ENCODE measurements at places on chromosomes 6 and 20.

DNA sequence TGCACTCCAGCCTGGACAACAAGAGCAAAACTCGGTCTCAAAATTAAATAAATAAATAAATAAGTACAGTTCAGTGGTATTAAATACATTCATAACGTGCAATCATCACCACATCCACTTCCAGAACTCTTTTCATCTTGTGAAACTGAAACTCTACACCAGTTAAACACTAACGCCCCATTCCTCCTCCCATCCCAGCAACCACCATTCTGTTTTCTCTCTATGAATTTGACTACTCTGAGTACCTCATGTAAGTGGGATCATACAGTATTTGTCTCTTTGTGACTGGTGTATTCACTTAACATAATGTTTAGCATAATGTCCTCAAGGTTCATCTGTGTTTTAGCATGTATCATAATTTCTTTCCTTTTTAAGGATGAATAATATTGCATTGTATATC, 29.1 kb upstream of the SCML4 start:
- no peak for DNase-seq

DNA sequence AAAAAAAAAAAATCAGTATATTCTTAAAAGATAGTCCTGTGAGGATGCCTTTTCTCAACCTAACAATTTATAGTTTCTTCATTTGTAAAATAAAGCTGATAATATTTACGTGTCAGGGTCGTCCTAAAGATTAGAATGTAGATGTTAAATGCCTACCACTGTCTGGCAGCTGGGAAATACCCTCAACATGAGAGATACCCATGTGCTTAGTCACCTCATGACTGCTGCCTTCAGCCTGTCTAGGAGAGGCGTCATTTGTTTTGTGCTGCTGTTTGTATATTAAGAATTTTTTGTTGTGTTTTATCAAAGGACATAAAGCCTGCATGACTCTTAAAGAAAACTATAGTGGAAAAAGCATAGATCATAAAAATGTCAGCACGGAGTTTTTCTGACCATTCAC, 9.5 kb downstream of the FAM120B start:
- peak; percentile 23 for DNase-seq

DNA sequence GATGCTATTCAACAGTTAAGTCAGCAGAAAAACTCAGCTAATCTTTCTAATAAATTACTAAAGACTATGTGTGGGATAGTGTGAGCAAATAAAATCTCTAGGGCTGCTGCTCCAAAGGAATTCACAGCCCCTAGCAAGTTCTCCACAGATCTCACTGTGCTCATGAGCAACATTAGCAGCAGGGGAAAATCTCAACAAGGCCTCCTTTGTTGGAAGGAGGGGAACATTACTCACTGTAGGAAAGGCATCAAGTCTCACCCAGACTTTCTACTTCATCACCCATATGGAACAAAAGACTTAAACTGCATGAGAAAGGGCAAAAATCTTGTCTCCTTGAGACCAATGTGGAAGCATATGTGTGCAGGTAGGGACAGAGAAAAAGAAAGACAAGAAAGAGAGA, 726.4 kb upstream of the SLC35B3 start:
- DNase-seq = no peak

DNA sequence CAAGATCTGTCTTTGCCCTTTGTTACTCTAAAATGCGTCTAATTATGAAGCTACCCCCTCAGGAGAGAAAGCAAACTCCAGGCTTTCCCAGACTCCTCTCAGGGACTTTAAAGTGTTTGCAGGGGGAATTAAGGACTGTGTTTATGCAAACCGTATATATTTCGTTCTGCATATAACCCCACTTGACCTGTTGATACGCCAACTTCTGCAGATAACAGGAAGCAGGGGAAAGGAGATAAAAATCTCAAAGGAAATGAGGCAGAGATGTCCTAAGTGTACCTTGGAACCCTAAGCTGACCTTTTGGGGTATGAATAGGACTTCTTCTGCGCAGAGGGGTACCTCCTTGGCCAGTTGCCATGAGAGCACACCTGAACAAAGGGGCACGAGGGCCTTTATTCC, 8.1 kb downstream of the SYCP2L start:
- DNase-seq = no peak

DNA sequence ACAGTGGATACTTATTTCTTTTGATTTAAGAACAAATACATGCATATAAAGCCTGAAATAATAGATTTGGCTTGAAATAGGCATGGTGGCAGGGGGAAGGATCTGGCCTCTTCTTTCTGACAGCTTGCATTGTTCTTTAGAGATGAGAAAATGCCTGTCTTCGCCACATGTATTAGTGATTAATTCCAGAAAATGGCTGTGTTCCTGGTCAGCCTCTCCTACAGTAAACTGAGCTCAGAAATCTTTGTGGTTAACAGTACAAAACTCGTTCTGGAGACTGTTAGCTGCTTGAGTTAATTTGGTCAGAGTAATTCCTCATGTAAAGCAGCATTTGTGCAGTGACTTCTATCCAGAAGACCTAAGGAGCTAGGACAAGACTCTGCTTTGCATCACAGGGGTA, 151.5 kb downstream of the EYA4 start:
- peak; percentile 72 for DNase-seq

DNA sequence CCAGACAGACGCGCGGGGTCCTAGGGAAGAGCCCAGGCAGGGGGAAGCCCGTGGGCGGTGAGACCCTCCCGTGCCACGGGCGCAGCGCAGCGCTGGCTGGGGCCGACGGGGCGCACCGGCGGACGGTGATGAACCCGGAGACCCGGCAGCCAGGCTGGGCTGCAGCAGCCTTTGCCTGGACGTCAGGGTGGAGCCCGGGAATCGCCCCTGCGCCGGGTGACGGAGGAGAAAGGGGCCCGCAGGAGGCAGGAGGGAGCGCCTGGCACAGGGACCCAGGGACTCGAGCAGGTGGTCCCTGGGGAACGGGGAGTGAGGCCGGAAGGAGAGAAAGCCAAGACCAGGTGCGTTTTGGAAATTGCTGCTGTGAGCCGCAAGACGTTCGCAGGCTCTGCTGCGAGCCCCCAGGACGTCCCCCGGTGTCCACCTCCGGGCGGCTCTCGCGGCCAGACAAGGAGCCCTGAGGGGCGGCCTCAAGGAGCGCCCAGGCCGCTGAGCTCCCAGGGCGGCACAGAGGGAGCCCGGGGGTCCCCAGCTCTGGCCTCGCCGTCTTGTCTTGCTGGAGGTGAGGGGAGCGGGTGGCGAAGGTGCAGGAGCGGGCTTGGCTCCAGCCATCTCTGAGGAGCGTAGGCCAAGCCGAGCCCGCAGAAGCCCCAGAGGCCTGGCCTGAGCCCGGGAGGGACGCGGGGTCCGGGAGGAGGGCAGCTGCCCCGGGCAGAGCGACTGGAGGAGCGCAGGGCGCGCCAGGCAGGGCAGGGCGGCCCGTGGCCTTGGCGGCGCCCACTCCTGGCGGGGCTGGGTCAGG, 191.2 kb upstream of the PDE10A start:
- no peak for DNase-seq

DNA sequence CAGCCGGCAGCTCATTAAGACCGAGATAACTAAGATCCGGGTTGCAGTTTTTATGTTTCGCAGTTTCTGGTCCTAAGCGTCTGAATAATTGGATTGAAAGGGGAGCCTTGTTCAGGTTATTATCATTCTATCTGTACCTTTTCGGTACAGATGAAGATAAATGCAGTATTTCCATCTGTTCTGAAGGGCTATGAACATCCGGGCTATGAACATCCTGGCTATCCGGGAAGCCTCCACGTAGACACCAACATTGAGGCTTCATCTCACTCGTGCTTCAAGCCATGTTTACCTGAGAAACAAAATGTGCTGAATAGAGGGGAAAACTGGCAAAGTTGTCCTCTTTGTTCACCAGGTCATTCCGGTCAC, 399 bp upstream of the REPS1 start:
- DNase-seq = no peak

DNA sequence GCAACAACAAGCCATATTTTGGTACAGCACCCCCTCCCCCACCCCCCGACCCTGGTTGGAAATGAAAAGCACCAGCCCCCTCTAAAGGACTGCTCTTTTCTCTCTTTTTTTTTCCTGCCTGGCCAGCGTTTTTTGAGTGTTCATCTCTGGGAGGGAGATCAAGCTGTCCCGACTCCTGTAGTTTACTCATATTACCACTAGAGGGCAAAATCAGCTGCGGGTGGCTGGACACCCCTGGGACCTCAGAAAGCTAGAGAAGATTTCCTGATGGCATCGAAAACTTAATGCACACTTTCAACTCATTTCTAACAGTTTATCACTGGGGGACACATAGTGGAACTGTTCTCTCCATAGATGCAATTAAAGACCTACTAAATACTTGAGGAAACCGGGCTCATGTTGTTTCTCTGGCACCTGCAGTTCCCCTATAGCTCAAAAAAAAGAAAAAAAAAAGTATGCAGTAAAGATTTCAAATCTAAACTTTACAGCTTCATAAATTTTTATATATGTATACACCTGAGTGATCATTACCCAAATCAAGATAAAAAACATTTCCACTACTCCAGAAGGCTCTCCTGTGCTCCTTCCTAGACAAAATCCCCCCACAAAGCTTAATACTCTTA, 24.4 kb downstream of the CNBD2 start:
- DNase-seq = peak; percentile 16

DNA sequence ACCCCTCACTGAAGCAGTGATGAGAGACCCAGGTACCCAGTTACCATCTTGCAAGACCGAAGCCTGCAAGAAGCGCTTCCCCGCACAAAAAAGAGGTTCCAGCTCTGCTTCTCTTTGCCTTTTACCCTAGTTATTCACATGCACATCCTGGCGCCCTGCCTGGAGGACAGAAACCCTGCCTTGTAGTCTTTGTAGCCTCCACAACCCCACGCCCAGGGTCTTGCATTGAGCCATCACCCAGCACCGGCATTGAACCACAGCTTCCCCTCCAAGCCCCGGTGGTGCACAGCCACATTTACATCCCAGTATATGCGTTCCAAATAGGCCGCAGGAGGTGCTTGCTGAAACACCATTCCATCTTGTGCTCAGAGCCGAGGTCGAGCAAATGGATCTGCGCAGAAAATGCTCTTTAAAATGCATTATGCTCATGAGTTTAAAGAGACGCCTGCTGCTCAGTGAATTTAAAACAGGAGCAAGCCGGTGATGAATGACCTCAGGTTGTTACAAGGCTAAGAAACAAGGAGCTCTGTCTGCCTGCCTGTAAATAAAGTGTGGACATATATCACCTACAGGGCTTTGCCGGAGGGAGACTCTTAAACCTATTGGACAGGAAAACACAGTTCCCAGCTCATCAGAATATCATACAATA, 61.7 kb downstream of the GNAS-AS1 start:
- DNase-seq = no peak

- peak; percentile 55 for DNase-seq
These were observed 53.1 kb downstream of the TSPYL4 start for GRCh38 chr6:116200619-116201249.

DNA sequence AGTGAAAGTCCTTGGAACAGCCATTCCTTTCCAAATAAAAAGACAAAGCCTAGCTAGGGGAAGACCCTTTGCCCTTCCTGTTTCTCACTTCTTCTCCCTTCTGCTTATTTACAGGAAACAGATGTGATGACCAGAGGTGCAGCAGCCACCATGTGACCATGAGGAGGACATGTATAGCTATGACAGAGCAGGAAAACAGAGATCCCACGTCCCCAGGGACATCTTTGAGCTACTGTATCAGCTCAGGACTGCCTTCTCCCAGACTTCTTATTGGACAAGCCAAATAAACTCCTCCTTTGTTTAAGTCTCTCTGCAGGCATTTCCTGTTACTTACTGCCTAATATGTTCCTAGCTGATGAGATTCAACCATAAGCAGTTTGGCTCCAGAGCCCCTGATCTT, 133.1 kb upstream of the MLN start:
- no peak for DNase-seq

DNA sequence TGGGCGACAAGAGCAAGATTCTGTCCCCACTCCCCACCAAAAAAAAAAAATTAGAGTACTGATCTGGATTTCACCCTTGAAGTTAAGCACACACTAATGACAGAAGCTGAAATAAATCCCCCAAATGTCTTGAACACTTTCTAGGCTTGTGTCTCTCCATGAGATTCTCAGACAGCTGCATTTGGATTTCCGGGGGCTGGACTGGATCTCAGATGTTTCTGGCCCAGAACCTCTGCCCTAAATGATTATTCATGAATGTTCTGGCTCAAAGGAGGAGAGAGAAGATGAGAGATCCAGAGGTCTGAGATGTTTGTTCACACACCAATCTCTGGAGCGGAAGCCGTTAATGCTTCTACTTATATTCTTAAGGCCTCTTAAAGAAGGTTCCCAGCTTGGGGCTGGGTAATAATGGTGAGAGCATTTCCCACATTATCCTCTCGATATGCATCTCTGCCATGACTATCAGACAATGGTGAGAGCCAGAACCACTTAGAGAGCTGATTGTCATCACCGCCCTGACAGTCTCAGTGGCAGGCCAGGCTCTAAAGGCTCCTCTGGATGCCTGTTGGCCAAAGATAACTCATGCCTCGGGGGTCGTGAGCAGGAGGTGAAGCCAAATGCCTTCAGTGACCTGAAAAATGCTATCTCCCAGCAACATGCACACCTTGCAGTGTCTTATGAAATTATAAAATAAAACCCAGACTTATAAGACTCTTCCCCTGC, 127.9 kb upstream of the AGPAT4 start:
- DNase-seq = no peak

DNA sequence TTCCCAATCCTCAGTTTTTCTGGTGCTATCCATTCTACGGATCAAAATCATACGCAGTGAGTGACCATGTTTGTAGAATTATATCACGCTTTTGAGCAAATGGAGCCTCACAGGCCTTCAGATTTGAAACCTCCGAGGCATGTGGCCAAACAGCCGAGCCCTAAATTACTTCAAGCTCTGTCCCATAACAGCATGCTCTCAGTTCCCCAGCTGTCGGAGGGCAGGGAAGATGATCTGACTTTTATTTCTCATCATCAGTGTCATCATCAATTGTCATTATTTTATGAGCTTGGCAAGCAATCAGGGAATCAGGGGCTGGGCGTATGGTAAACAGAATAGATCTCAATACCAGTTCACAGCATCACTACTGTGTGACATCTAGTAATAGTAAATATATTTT, 73.2 kb downstream of the PSMG4 start:
- no peak for DNase-seq

DNA sequence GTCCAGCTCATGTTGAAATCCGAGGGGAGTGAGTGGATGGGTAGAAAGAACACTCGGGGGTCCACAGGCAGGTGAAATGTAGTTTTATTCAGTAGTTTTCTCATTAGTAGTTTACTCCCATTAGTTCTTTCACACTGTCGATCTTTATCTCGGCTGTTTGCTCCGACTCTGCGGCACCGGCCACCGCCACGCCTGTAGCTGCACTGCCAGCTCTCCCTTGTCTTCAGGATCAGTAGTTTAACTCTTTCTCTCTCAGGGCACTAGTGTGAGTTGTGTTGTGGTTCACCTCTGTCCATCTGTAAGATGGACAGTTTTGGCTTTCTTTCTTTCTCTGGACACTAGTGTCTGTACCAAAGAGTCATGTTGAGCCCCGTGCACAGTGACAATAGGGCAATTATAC, 195.7 kb downstream of the LMBRD1 start:
- DNase-seq = no peak
